Cortex of kidney (tissue), 1 donor: ENCODE measurements at places on chromosomes 12 and 14.

GRCh38 chr12:32201096-32201495, 94.4 kb downstream of the BICD1 start:
- no peak for DNase-seq

DNA sequence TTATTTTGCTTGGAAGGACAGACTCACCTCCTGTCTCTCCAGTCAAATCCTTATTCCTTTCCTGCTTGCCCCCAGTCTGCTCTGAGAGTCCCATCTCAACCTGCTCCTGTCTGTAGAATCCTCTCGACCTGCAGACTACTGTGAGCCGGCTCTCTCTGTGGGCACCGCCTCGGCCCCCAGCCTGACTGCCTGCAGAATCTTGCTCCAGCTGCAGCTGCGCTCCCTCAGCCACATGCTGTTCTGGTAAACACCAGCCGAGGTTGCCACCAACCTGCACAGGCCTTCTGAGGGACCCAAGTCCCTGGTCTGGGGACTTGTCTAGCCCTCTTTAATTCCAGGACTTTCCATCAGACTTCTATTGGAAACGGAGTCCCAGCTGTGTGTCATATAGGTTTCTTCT, 44.8 kb upstream of the PRMT8 start:
- no peak for DNase-seq

DNA sequence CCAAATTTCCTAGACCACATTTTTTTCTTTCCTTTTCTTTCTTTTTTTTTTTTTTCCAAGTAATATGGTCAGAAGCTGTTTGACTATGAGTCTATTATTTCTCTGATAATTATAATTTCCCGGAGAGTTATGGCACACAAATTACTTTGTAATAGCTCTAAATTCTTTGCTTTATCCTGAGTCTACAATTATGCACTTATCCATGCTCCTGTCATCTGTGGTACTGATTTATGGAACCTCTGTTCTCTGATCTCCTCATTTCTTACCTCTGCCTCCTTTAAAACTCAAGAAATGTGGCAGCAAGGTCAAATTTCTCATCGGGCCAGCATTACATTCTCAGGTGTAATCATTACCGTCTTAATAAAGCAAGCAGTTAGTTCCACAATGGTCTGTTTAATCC, 282.1 kb downstream of the PAWR start:
- DNase-seq, result no peak

GRCh38 chr12:86834217-86834616, 578.0 kb upstream of the MGAT4C start:
- no peak for DNase-seq

- no peak for DNase-seq
Observed at GRCh38 chr14:89028462-89029134, 204.1 kb downstream of the TTC8 start.

GRCh38 chr12:14167005-14167628, 185.7 kb upstream of the GRIN2B start:
- DNase-seq, result no peak

DNA sequence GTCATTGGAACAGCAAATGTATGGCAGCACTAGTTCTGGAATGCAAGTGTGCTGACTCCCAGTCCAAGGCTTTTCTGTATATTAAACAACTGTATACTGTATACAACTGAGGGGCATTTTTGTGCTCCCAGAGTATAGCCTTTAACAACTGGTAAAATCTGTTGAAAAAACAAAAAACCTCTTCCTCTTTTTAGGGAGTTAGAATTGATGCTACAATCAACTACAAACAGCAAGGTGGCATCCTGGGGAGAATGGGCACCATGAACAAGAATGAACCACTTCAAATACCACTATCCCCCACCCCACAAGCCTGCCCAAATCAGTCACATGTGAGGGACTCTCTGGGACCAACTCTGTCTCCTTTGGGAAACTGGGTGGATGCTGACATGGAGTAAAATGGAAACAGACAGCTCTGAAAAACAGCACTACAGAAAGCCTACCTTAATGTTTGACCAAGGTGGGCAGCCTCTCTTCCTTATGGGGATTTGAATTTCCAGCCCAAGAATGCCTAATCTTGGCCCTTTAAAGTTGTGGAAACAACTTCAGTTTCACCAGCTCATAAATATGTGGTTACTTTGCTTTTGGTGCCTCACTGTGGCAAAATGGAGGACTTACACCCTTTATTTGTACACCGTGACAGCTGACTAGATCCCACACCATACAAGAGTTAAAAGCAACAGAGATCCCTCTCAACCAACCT, 7.5 kb downstream of the VTI1B start:
- DNase-seq, result no peak

DNA sequence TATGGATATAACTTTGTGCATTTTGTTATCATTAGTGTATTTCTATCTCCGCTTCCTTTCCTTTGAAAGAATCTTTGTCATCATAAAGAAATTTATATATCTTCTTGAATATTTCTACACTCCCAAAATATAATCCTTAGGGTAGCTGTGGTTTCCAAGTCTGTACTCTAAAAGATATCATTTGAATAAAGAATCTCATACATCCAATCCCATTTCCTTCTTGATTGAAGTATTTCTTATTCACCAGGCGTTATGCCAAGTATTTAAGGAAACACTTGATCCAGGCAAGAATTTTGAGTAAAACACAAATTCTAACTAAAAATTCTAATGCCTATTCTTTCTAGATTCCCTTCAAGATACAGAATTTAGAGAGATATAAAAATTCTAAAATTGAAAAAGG, 821.8 kb downstream of the GALC start:
- DNase-seq, result no peak

GRCh38 chr14:68297039-68297438, 477.5 kb downstream of the RAD51B start:
- no peak for DNase-seq

DNA sequence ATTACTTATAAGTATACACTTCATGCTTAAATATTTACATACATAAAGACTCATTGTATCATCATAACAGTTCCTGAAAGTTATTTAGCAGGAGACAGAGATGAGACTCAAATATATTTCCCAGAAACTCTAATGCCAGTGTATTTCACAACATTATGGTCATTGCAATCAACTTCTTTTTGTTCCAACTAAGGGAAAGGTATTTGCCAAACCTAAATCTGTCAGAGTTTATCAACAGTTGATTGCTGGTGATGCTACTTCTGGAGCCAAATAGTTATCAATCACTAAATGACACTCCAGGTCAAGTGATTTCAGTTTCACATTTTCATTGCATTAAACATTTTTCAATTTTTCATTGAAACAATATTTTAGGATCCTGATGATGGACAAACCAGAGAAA, 72.1 kb upstream of the AVPR1A start:
- no peak for DNase-seq

GRCh38 chr14:81940651-81941050, 407.0 kb upstream of the SEL1L start:
- DNase-seq, result no peak

DNA sequence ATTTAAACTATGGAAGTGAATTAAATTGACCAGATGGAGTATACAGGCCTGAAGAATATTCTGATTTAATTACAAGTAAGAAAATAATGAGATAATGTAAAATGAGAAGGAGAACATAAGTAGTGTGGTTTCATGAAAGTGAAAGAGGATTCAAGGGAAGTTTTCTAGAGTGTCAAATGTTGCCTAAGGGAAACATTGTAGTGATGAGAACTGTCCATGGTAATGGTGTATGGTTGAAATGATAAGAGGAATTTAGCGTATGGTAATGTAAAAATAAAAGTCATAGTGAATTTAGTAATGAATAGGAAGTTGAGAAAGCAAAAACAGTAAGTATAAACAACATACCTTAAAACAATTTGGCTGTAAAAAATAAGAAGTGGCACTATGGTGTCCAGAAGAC, 1954.6 kb upstream of the FLRT2 start:
- DNase-seq, result no peak

- DNase-seq, result no peak
Observed at GRCh38 chr14:104967386-104968152, 10.6 kb downstream of the AHNAK2 start.

DNA sequence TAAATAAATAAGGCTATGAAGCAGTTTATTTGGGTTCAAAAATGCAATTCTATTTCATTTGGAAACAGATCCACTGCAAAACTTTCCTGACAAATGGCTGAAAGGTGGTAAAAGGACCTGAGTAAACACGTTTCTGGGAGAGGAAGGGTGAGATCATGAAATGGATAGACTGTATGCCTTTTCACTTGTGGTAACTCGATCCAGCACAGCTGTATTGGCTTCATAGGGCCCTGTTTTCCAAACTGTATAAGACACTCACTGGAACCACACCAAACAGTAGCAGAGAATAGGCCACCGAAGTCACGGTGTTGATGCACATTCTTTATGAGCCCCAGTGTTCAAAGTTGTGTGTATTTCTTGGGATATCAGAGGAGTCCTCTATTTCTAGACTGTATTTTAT, 325.2 kb upstream of the DIO2 start:
- DNase-seq, result no peak

- no peak for DNase-seq
Observed at GRCh38 chr12:26425587-26426260, 230.4 kb downstream of the SSPN start.

DNA sequence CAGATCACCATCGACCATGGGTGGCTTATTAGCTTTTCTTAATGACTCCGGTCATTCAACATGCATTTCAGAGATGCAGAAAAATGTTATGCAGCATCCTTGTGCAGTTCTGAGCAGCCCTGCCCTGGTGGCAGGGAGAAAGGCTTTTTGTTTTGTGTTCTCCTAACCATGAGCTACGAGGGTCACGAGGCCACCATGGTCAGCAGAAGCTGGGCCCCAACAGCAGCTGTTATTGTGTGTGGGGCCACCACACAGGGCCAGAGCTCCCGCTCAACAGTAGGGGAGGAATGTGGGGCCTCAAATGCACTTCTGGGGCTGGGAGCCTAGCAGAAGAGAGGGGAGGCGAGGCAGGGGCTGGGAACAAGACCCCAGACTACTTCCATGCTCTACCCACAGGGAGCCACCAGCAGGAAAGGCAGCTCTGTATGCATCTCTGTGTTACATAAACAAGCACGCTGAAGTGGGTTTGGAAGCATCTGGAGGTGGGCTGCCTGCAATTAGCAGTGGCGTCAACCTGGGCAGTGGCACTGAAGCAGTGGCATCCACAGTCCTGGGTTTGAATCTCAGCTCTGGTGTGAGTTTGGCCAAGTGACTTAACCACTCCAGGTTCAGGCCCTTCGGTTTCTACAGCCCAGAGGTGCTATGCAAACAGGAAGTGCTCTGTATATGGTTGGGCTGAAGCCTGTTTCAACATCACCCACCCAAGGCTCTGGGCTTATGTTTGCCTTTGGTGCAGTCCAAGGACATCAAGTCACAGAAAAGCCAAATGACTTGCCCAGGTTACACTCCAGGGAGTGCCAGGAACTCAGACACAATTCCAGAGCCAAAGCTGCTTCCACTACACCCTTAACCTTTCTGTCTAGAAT, 16.3 kb downstream of the GLTP start:
- no peak for DNase-seq

DNA sequence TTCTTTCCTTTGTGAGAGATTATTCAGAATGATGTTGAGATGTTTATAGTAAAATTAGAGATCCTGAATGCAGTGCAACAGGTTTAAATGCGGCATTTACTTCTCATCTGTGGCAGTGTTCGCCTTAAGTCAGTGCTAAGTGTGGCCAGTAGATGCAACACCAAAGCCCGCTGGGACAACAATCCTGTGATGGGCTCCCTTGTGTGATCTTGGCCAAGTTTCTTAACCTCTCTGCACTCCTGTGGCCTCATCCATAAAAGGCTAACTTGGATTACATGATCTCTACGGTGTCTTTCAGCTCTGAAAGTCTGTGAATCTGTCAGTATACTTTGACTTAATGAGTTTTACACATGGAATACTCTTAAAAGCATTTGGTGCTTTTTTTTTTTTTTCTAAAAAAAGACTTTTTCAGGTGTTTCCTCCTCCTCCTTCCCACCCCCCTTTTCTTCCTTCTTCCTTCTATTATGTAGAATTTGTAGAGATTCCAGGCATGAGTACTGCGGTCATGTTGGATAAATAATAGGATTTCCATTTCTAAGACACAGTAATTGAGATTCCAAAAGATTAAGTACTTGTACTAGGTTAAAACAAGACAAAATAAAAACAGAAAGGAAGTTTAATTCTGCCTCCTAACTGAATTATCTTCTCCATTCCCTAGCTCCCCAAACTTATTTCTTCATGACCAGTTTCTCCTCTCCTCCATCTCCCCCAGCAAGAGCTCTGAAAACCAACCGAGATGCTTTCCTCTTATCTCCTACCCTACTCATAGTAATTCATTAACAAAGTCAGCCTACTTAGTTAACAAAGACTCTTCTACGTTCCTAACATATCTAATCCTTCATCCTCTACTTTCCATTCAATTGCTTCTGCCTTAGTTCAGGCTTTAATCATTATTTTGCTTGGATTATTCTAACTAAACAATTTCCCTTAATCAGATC, 42.2 kb upstream of the NAV3 start:
- DNase-seq, result no peak

DNA sequence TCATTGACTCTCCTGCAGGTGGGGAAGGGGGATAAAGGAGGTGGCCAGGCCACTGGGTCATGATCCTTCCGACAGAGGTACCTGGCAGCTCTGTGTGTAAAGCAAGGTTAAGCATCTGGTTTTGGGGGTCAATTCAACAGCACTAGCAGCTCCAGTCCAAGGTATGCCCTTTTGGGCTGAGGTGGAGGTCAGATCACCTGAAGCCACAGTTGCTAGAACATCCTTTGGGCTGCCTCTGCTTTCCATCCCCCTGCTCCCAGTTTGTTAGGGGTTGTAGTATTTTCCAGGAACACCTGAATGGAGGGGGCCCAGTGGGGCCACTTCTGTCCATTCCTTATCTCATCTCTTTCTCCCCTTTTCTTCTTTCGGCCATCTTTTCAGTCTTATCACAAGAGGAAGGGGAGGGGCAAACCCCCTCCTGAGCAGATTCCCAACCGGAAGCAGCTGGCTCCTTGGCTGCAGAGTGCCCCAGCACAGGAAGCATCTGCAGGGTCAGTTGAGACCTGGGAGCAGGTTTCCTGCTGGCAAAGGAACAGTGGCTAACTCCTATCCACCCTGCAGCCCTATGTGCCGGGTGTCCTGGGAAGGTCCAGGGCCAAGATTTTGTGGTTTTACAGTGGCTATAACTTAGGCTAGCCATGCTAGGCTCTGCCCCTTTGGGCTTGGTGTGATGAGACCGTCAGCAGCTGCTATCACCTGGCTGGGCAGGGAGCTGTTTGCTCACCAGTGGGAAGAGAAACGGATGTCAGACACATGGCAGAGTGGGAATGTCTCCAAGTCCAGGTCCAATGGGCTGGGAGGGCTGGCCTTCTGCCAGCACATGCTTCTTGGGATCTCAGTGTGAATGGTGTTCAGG, 40.2 kb downstream of the SH2B3 start:
- no peak for DNase-seq

DNA sequence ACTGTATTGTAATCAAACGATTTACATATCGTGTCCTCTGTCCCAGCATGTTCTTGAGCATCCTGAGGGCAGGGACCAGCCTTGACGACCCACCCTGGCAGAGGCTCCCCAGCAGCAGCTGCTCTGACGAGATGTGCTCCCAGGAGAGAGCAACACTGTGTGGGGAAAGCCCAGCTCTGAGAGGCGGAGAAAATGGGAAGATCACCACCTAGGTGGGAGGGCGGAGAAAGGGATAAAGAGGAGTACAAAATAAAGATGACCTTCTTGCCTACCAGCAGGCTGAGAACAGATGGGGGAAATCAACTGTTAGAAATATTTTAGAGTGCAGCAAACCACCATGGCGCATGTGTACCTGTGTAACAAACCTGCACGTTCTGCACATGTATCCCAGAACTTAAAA, 71.5 kb upstream of the CAPRIN2 start:
- no peak for DNase-seq

- no peak for DNase-seq
Observed at GRCh38 chr14:33631021-33631420, 319.9 kb downstream of the EGLN3 start.
